RPMI8226 (cell line): ENCODE measurements at places on chromosomes 6 and 20.
A peak's percentile ranks its signal among the peaks of the same experiment; 100 is the strongest.

DNA sequence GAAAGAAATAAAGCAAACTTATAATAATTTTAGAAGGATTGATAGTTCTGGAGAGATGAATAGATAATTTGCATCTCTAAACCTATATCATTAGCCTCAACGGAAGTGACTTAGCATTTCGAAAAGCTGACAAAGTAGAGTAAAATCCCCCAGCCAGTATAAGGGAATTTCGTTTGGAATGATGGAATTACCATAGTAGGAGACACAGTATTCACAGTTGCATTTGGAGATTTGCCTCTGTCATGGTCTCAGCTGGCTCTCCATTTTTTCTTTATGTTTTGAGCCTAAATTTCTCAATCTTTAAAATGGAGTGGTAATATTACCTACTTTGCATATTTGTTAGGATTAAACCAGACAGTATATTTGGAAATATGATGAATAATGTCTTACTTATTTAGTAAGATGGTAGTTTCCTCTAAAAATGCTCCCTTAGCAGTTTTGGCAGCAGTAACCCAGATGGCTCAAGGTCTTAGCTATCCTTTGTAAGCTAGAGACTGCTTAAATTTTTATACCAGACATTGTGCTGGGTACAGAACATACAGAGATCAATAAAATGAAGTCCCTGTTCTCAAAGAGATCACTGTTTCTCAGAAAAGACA lies 58.2 kb downstream of the SMAP1 start:
- peak; percentile 30 for DNase-seq

GRCh38 chr6:13488015-13488895 lies 855 bp upstream of the GFOD1 start:
- DNase-seq, result peak; percentile 79

DNA sequence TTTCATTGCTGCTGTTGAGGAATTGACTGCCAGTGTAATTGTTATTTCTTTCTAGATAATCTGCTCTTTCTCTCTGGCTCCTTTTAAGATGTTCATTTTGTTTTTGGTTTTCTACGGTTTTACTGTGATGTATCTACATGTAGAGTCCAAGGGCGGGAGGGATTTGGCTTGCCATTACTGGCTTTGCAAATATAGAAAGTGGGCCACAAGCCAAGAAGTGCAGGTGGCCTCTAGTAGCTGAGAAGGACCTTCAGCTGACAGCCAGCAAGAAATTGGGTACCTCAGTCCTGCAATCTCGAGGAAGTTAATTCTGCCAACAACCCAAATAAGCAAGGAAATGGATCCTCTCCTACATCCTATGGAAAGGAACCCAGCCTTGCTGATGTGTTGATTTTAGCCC lies 42.8 kb upstream of the GLP1R start:
- DNase-seq, result peak; percentile 66

DNA sequence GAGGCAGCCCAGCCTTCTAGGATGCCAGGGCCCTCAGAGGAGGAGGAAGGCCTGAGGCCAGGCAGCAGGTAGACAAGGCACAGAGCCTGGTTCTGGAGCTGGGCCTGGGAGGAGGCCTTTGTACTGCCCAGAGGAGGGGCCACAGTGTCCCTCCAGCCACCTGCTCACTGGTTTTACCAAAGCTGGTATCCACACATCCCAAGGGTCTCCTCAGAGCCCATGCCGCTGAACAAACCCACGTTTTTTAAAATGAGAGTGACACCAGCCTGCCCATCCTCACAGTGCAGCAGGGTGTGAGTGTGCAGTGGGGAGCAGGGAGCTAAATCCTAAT lies 162.7 kb downstream of the LY86 start:
- DNase-seq, result no peak

- DNase-seq, result no peak
Measured at GRCh38 chr6:41051873-41052272, 1.1 kb upstream of the APOBEC2 start.

DNA sequence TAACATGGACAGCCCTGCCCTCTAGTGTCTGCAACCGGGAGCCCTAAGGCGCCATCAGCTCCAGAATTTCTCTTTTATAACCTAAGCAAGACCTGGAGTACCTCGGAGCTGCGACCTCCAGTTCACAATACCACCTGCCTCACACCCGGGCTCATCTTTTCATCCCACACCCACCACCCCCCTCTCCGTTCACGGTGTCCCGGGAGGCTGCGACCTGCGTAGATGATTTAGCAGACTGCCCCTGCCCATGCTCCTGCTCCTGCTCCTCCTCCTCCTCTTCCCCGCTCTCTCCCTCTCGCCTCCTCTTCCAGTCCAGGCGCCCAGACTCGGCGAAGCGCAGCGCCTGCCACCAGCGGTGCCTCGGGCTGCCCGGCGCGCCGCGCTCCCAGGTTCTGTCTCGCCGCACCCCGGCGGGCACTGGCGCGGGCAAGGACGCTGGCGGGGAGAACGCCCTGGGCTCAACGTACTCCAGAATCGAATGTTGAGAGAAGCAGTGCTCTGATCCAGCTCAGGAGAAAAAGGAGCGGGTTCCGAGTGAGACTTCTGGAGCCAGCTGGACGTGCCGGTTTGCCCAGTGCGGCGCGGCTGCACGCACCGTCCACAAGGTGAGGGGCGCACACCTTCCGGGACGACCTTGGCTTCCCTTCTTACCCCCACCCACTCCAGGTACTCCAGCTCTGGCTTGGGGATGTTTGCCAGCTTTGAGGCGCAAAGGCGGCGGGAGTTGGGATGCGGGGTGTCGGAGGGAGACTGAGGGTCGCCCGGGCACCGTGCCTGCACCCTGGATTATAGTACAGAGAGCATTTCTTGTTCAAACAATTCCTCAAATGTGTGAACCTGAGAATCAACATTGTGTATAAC lies at the start of gene HTR1E:
Gene HTR1E, plus strand, starts transcription at position 310 of the 861 bp plus-strand sequence. CDS start 77,807 bp downstream, outside the sequence.
- DNase-seq, result peak; percentile 31

GRCh38 chr6:56420296-56420695 lies 172.9 kb upstream of the COL21A1 start:
- DNase-seq, result no peak

DNA sequence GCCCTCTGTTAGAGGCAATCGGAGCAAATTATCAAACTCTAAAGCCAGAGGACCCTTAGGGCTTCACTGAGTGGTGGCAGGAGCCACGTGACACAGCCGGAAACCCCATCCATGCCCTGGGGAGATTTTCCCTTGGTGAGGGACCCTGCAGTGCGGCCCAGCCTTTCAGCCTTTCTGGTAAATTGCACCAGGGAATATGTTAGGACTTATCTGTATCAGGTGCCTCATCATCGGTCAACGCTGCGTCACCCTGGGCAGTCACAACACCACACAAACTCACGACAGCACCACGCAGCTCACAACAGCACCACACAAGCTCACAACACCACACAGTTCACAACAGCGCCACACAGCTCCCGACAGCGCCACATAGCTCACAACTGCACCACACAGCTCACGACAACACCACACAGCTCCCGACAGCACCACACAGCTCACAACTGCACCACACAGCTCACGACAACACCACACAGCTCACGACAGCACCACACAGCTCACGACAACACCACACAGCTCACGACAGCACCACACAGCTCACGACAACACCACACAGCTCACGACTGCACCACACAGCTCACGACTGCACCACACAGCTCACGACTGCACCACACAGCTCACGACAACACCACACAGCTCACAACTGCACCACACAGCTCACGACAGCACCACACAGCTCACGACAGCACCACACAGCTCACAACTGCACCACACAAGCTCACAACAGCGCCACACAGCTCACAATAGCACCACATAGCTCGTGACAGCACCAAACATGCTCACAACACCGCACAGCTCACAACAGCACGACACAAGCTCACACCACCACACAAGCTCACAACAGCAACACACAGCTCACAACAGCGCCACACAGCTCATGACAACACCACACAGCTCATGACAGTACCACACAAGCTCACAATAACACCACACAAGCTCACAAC lies 199.0 kb downstream of the DLL1 start:
- DNase-seq, result no peak

GRCh38 chr6:97459986-97460385 lies 177.0 kb upstream of the MMS22L start:
- DNase-seq, result no peak

DNA sequence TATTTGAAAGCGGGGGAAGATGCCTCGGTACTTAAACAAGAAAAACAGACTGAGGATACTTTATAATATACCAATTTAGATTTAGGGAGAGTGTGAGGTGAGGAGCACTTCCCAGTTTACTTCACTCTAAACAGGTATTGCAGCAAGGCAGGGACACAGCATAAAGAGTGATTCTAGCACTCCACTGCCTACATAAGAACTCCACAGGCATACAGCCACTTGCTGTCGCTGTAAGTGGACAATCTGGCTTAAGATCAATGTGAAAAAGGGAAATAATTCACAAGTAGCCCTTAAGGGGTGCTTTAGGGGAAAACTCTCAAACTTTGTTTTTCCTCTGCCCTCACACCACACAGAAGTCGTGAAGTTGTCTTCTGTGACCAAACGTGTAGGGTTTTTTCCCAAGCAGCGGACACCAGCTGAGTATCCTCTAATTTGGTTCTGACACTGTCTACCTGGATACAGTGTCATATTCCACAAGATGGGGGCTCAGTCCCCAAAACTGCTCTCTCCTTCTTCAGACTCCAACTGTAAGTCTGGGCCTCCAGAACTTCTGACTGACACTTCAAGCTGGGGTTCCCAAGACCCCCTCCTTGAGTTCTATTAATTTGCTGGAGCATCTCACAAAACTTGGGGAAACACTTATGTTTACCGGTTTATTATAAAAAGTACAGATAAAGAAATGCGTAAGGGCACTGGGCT lies 9.3 kb downstream of the ADNP start:
- no peak for DNase-seq

DNA sequence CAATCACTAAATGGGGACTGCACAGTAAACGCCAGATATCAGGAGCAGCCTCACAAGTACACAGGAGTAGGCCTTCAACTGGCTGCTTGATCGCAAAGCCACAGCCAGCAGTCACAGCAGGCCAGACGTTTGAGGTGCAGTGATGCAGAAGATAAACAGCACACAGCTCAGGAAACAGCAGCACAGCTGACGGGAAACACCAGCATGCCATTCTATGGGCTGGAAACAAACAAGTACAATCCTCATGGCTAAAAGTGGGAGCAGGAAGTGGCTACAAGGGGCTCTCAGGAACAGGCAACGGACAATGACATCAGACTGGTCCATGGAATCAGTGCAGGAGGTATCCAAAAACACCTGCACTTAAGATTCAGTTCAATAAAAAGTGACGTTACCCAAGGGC lies 111.0 kb downstream of the DTNBP1 start:
- no peak for DNase-seq

GRCh38 chr6:152585236-152585635 lies 51.9 kb downstream of the SYNE1 start:
- DNase-seq, result no peak

GRCh38 chr20:64037498-64038213 lies 1.7 kb downstream of the C20orf204 start:
- DNase-seq, result peak; percentile 36

DNA sequence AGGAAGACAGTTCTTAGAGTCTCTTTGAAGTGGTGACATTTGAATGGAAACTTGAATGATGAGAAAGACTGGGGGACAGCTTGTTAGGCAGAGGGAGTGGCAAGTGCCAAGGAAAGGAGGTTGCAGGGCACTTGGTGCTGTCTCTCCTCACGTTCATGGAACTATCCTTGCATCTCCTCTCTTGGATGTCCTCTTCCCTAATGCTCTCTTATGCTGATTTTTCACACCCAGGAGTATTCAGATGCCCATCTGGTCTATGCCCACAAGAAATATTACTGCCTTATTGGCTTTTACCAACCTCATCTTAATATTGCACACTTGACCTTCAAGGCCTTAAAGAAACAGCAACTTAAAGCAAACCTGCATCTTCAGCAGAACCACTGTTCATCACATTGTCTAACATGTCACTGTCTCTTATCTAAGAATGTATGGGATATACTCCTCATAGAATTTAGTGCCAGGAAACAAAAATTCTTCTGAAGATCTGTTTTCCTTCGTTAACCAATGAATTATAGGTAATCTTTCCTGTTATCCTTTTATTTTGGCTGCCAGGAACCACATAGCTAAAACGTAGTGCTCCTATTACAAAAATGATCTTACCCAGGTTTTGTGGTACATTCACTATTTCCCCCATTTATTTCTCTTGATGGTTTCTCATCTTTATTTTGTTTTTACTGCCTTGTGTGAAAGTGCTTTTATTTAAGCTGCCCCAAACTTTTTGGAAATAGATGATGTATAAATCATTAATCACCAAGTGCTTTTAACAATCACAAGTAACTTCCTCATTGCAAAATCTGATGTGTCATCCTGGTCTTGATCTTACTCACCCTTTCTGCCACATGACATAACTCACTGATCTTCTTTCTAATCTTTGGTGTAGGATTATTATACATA lies 12.8 kb downstream of the RGS17 start:
- DNase-seq, result no peak

- peak; percentile 70 for DNase-seq
Measured at GRCh38 chr6:33947916-33948594, 144.3 kb upstream of the MLN start.

DNA sequence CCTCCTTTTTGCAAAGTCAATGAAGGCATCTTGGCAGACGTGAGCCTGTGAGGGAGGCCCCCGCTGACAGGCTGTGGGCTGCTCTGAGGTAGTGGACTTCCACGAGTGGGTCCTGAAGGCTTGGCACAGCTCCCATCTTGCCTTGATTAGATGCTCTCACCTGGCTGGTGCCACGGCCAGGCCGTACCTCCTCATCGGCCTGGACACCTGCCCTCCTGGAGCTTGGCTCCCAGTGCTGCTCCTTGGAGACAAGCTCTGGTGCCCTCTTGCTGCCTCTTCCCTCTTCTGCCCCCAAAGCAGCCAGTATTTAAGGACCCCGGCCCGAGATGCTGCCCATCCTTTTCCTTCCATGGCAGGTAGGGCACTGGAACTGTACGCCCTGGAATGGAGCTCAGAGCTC lies 93.5 kb downstream of the ERMARD start:
- no peak for DNase-seq

- peak; percentile 46 for DNase-seq
Measured at GRCh38 chr6:111482188-111482958, 645 bp downstream of the REV3L start.

- no peak for DNase-seq
Measured at GRCh38 chr6:166439366-166440091, 56.8 kb upstream of the MPC1 start.

DNA sequence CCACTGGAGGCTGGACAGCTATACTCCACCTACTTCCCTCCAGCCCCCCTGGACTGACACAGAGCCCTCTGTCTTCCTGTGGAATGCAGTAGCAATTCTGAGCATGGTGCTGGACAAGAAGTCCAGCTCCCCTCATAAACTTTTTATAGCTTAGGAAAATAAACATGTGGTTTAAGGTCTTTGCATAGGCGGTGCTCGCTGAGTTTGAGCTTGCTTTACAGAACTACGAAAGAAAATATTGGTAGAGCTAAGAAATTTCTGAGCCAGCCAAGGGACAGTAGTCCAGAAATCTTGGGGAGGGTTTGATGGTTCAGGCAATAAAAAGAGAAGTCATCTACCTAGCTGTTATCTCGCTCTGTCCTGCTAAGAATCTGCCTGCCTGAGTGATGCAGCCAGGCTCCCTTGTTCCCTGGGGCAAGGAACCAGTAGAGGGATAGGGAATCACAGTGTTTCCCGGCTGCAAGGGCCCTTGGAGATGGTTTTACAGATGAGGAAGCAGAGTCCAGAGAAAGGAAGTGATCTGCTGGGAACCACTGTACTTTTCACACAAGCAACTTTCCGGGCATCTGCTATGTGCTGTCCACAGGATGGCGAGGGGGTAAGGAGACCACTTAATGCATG lies 343.4 kb downstream of the CDC5L start:
- DNase-seq, result no peak
